ENCODE measurements at places on chromosomes 3 and 15. TPM values are rescaled to one million over a fixed set of nuclear protein-coding genes. Genes with fewer than 3 reads are reported as not detected.

DNA sequence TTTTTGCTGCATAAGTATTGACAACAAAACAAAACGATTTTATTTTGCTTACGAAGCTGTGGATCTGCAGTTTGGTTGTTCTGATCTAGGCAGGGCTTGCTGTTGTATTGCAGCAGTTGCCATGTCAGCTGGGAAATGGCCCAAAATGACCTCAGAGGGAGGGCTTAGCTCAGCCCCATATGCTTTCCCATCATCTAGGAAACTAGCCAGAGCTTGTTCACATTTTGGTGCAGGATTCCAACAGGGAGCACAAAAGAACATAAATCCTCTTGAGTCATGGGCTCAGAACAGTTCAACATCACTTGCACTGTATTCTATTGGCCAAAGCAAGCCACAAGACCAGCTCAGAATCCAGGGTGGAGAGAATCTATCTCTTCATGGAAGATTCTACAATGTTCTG is 42.2 kb upstream of the ROBO2 start:
- H3K4me1 ChIP-seq: no peaks in the 10 kb centered on the region
- no peak overlapping the region for H3K4me3 ChIP-seq
- H3K27me3 ChIP-seq: no peaks in the 10 kb centered on the region
- DNase-seq: no peak

DNA sequence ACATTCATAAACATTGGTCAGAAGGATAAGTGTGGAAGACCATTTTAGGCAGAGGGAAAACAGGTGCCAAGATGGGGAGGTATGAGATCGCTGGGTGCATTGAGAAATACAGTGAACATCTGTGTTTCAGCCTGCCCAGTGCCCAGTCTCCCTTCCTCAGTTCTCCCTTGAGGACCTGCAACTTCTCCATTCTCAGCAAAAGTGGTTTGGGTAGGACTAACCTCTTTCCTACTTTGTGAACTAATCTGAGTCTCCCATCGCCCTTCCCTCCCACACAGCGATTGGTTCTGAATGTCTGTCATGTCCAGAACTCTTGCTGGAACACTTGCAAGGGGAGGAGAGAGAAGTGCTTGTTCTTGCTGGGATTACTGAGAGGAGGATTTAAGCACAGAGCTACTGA is 10.9 kb upstream of the CCNL1 start:
- H3K27ac ChIP-seq: no peak overlapping the region
- H3K4me1 ChIP-seq: 0 out of 2 replicates have a peak, but pooled peaks cover 3% of the 10 kb centered on the region
- H3K27me3 ChIP-seq: no peaks in the 10 kb centered on the region
- no peak overlapping the region for H3K4me3 ChIP-seq

GRCh38 chr15:91529534-91529933 is 324.0 kb upstream of the SLCO3A1 start:
- H3K36me3 ChIP-seq: no peaks in the 10 kb centered on the region
- DNase-seq: no peak
- H3K4me1 ChIP-seq: no peaks in the 10 kb centered on the region
- no peak overlapping the region for H3K4me3 ChIP-seq

GOLGA8M gene
- not detected for total RNA-seq

- H3K4me3 ChIP-seq: no peak overlapping the region
- DNase-seq: no peak
- no peak overlapping the region for H3K27ac ChIP-seq
- H3K36me3 ChIP-seq: no peaks in the 10 kb centered on the region
- no peaks in the 10 kb centered on the region for H3K4me1 ChIP-seq
- no peaks in the 10 kb centered on the region for H3K27me3 ChIP-seq
Observed at GRCh38 chr3:29609328-29609811, 328.5 kb downstream of the RBMS3 start.

DNA sequence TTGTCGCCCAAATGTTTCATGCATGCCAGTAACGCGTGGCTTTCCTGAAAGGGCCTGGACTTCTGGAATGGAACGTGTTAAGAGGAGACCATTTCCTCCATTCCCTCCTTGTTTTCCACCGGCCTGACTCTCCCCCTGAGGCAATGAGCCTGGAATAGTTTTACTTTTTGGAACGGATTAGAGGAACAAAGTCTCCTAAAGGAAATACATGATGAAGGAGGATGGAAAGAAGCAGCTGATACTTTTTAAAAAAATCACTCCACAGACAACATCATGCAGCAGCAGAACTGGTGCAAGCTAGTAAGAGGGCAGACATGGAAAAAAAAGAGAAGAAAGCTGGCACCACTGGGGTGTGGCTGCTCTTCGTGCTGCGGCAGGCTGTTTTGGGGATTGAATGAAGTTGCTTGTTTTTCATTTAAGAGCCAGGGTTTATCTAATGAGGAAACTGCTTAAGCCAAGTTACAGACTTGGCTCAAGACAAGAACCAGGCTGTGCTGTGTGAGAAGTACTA is 3.6 kb upstream of the KBTBD12 start:
- peak overlapping the region; percentile 4 for H3K27ac ChIP-seq

- H3K4me3 ChIP-seq: no peak overlapping the region
- peaks cover 33% of the 10 kb centered on the region for H3K4me1 ChIP-seq
- H3K36me3 ChIP-seq: no peaks in the 10 kb centered on the region
- no peak overlapping the region for H3K27ac ChIP-seq
- H3K27me3 ChIP-seq: no peaks in the 10 kb centered on the region
Observed at GRCh38 chr15:85408270-85408746, 27.9 kb downstream of the AKAP13 start.
